NCI-H510A (cell line): ENCODE measurements at places on chromosomes 2 and 18.

- no peak for DNase-seq
These were observed 49.8 kb downstream of the LDLRAD4 start for GRCh38 chr18:13268158-13269012.

- peak; percentile 97 for DNase-seq
These were observed 650 bp upstream of the AFG3L2 start for GRCh38 chr18:12377556-12378197.

- DNase-seq: no peak
These were observed 553.3 kb upstream of the TNP1 start for GRCh38 chr2:217413193-217413592.

- no peak for DNase-seq
These were observed 1229.6 kb upstream of the ZEB2 start for GRCh38 chr2:145749556-145749955.

DNA sequence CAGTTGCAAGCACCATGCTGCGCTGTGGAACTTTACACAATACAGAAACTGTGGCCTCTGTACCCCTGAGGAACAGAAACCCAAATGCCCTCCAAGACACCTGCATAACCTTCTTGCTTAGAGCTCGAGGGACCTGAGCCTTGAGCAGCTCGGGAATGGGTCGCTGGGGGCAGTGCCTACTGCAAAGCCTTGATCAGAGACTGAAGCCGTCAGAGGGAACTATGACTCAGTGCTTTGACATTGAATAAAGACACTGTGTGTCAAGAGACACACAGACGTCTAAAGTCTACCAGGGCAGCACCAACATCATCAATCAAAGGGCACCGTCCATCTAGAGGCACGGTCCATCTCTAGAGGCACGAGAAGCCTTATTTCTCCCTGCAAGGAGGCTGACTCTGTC, 30.6 kb downstream of the GPR45 start:
- no peak for DNase-seq

DNA sequence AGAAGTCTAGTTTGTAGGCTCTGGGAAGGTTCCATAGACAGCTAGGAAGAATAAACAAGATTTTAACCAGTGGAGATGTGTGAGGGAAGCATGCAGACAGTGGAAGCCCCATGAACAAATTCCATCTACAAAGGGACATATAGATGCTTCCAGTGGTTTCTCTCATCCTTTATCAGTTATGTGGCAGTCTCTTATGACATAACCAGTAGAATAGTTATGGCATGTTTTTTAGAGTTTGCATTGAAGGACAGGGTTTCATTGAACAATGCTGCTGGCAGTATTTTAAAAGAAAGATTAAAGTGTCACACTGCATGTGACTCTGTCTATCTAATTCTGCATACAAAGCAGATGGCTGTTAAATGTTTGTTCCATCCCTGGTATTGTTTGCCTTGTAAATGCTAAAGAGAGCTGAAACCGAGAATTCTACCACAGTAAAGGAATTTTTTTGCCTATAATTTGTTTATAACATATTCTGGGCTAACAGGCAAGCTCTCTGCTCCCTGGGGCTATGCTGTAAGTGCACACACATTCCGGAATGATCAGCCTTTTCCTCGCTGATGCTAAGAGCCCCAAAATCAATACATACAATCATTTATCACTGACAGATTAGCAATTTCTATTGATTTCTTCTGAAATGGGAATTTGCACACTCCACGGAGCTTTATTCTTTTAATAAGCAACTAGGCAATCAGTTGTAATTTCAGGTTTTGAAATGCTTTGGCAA, 76.8 kb upstream of the PELI1 start:
- DNase-seq: no peak

- peak; percentile 64 for DNase-seq
These were observed 29.8 kb downstream of the ARMC9 start for GRCh38 chr2:231228223-231228622.

DNA sequence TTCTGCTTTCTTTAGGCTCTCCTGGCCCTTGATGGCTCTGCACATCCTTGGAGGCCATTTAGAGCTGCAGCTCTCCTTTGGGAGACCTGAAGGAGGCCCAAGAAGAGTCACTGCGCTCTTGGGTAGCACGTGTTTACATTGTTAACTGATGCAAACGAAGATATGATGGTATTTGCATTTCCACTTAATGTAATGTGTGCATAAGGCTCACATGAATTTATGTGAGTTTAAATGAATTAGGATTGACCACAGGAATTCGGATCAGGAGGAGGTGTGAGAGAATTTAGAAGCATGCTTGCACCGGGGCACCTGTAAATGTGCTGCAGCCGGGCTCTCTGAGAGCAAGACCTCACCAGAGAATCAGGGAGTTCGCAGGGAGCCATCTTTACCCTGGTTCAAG, 7.5 kb downstream of the SH3RF3 start:
- DNase-seq: no peak

DNA sequence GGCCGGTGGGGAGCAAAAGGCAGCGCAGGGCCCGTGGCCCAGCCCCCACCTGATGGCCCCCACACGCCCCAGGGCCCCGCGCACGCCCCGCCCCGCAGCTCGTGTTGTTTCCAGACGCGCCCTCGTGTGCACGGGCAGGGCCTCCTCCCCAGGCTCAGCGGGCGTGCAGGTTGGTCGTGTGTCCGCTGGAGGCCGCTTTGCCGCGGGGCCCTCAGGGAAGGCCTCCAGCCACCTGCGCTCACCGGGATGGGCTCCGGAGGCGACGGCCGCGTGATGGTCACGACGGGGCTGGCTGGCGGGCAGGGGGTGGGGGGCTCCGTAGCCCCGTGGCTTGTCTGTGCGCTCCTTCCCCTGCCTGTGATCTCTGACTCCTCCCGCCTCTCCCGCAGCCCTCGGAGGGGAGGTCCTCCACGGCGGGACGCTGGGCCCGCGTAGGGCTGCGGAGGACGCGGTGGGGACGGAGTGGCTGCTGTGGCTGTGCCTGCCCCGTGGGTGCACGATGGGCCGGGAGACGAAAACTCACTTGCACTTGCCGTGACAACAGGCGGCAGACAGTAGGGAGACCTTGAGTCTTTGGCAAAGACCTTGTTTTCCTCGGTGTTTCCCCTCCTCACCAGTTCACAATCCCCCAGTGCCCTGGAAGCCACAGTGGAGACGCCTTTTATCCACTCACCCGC, 67.1 kb downstream of the RTP5 start:
- no peak for DNase-seq

- DNase-seq: no peak
These were observed 153.7 kb upstream of the VRK2 start for GRCh38 chr2:57892920-57893319.

DNA sequence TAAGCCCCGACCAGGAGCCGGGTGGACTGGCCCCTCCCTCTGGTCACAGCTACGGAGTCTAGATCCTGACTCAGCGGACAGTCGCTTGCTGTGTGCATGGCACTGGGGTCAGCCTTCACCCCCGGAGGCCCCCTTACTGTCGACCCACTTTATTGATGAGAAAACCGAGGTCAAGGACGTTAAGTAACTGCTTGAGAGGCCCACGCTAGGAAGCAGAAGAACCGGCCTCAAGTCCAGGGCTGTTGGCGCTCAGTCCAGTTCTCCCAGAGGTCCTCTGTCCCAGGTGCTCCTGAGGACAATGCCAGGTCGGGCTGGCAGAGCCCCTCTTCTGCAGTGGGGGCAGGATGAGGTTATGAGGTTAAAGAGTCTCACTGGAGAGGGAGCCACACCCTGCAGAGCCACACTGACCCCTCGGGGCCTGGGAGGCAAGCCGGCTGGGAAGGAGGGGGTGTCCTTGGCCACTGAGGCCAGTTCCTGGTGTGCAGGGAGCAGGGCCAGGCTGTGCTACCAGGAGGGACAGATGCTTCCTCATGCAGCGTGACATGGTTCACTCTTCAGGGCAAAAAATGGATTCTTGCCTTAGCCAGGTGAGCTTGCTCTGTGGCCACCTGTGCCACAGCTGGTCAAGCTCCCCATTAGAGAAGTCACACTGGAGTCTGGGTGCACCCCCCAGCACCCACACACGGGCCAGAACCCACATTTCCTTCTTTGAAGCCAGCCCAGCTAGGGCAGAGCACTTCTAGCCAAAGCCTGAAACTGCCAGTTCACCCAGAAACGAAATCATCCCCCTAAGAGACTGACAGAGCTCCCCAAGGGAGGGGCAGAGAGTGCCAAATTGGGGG, 47.3 kb upstream of the HPCAL1 start:
- no peak for DNase-seq
